ENCODE measurements at places on chromosomes 7 and 10.
A peak's percentile ranks its signal among the peaks of the same experiment; 100 is the strongest.

GRCh38 chr7:786472-787255 lies 45.6 kb upstream of the SUN1 start:
- H3K4me1 ChIP-seq = no peaks in the 10 kb centered on the region
- H3K27ac ChIP-seq = no peak overlapping the region
- H3K27me3 ChIP-seq = no peaks in the 10 kb centered on the region
- H3K4me3 ChIP-seq = no peak overlapping the region

GRCh38 chr10:118904286-118904685 lies 125.2 kb upstream of the NANOS1 start:
- no peaks in the 10 kb centered on the region for H3K36me3 ChIP-seq
- H3K27me3 ChIP-seq = peaks cover 2% of the 10 kb centered on the region
- no peak for DNase-seq
- no peak overlapping the region for H3K27ac ChIP-seq

GRCh38 chr10:109851616-109852474 lies 71.5 kb downstream of the XPNPEP1 start:
- H3K4me3 ChIP-seq = no peak overlapping the region
- no peaks in the 10 kb centered on the region for H3K36me3 ChIP-seq
- DNase-seq = peak; percentile 10
- H3K27me3 ChIP-seq = no peaks in the 10 kb centered on the region
- no peaks in the 10 kb centered on the region for H3K4me1 ChIP-seq

DNA sequence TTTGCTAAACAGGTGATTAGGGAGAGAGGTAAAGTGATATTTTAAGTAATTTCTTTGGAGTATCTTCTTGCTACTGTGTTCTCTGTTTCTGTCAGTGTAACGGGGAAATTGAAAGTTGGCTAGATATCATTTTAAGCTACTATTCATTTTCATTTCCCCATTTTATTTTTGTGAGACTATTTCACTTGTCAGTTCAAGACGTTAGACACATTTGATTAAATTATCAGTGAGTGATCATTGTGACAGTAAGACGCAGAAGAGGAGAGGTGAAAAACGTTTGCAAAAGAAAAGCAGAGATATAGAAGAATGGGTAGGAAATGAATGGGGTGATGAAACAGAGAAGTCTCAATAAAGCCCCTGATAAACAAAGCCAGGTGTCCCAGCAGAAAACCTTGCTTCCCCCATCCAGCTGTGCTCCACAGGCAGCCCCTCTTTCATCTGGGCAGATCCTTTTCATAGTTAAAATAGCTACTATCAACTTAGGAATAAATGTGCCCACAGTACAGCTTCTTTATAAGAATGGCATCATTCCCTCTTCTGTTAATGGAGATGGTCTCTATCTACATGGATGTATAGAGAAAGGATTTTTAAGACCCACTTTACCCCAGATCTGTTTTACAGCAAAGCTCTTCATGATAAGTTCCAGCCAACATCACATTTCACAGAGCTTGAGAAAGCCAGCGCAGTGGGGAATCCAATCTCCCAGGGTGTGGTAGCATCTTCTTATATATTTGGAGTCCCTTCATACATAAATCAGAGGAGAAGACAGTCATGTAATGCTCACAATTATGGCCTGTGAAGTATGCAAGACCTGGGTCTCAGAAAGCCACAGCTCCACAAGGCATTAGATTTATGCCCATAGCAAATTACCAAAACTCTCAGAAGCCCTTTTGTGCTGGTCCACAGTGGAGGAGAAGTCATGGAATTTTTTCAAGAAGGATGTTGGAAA lies 138.1 kb upstream of the ITGB1 start:
- H3K36me3 ChIP-seq = no peaks in the 10 kb centered on the region
- no peaks in the 10 kb centered on the region for H3K27me3 ChIP-seq
- no peak overlapping the region for H3K4me3 ChIP-seq
- no peaks in the 10 kb centered on the region for H3K4me1 ChIP-seq
- DNase-seq = no peak

DNA sequence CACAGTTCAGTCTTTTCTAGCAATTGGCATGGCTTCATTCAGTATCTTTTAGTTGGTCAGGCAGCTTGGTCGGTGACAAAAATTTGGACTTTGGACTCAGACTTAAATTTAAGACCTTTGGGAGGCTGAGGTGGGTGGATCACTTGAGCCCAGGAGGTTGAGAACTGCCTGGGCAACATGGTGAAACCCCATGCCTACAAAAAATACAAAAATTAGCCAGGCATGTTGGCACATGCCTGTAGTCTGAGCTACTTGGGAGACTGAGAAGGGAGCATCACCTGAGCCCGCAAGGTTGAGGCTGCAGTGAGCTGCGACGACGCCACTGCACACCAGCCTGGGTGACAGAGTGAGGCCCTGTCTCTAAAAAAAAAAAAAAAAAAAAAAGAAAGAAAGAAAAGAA lies 19.5 kb upstream of the ITPRID1 start:
- no peak overlapping the region for H3K27ac ChIP-seq
- DNase-seq = no peak
- H3K36me3 ChIP-seq = no peaks in the 10 kb centered on the region
- H3K4me3 ChIP-seq = no peak overlapping the region
- no peaks in the 10 kb centered on the region for H3K27me3 ChIP-seq

DNA sequence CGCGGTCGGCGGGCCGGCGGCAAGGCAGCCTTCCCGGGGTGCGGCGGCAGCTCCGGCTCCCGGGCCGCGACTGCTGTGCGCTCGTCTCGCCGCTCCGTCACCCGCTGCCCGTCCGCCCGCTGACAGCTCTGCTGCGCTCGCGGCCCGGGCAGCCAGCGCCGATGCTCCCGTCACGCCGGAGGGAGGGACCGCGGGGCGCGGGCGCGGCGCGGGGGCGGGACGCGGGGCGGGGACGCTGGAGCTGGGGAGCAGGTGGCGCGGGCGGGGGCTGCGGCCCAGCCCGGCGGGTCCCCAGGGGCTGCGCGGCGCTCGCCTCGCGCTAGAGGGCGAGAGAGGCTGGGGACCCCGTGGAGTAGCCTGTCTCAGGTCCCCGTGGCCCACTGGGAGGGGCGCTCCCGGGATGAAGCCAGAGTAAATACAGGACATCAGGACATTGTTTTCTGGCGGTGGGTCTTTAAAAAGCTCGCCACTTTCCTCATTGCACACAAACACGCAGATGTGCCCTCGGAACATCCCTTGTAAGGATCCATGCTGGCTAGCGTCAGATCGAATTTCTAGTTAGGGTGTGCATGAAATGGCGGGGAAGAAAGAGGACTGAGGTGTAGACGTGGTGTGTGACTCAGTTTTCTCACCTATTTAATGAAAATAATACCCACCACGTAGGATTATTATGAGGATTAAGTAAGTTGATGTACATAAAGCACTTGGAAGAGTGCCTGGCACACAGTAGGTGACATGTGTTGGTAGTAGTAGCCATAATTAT lies at the start of gene ELAPOR2:
TSS of gene ELAPOR2 (minus strand) at position 130 of the 763 bp plus-strand sequence. CDS start 141 bp downstream, outside the sequence.
- no peaks in the 10 kb centered on the region for H3K27me3 ChIP-seq
- peak within 1 kb of the TSS; percentile 57 for H3K27ac ChIP-seq
- peaks cover 43% of the 10 kb centered on the region for H3K4me1 ChIP-seq
- H3K4me3 ChIP-seq = peak within 1 kb of the TSS; percentile 72
- peak; percentile 83 for DNase-seq

DNA sequence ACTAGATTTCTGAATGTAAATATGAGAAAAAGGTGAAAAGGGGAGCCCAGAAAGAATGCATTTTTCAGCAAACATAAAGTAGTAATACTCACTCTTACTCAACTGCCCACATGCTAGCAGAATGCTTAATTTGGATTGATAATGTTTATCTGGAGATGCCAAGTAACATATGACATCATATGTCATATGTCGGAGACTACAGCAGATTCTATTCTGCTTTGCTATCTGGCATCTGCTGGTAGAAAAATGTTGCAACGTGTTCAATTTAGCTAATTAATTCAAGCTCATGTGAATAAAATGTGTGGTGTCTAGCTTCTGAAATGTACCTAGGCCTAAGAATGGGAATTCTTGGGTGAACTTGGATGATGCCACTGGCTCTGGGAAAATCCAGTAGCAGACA lies 4.5 kb downstream of the BBIP1 start:
- no peak overlapping the region for H3K27ac ChIP-seq
- no peaks in the 10 kb centered on the region for H3K36me3 ChIP-seq
- H3K4me1 ChIP-seq = peaks cover 6% of the 10 kb centered on the region
- H3K4me3 ChIP-seq = no peak overlapping the region
- no peak for DNase-seq
- no peaks in the 10 kb centered on the region for H3K27me3 ChIP-seq

- no peaks in the 10 kb centered on the region for H3K27me3 ChIP-seq
- H3K36me3 ChIP-seq = no peaks in the 10 kb centered on the region
- no peak overlapping the region for H3K27ac ChIP-seq
- H3K4me1 ChIP-seq = no peaks in the 10 kb centered on the region
- no peak for DNase-seq
Observed at GRCh38 chr10:132555648-132556575, 18.3 kb downstream of the INPP5A start.

DNA sequence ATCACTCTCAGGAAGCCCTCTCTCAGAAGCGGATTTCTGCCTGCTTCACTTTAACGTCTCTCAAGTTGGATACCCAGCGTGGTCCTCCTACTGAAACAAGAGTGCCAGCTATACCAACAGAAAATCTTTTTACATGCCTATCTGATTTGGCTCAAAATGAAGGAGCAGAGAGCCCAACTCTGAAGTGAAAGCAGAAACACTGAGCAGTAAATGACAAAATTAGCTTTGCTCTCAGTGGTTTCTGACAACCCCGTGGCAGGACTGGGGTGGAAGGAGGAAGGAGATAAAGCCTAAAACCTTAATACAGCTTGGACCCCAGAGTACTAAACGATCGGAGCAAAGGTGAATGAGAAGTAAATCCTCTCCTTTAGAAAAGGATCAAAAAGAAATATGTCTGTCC lies 25.1 kb upstream of the GPR37 start:
- no peak overlapping the region for H3K4me3 ChIP-seq
- no peak overlapping the region for H3K27ac ChIP-seq
- no peaks in the 10 kb centered on the region for H3K4me1 ChIP-seq
- DNase-seq = no peak
- peaks cover 4% of the 10 kb centered on the region for H3K27me3 ChIP-seq
- no peaks in the 10 kb centered on the region for H3K36me3 ChIP-seq

GRCh38 chr10:31816318-31816717 lies 112.3 kb downstream of the ARHGAP12 start:
- no peaks in the 10 kb centered on the region for H3K27me3 ChIP-seq
- no peak overlapping the region for H3K27ac ChIP-seq
- no peak for DNase-seq

- no peaks in the 10 kb centered on the region for H3K36me3 ChIP-seq
- no peak overlapping the region for H3K4me3 ChIP-seq
- H3K4me1 ChIP-seq = no peaks in the 10 kb centered on the region
- no peak overlapping the region for H3K27ac ChIP-seq
- H3K27me3 ChIP-seq = no peaks in the 10 kb centered on the region
Observed at GRCh38 chr7:31553661-31554081, 39.8 kb downstream of the ITPRID1 start.

DNA sequence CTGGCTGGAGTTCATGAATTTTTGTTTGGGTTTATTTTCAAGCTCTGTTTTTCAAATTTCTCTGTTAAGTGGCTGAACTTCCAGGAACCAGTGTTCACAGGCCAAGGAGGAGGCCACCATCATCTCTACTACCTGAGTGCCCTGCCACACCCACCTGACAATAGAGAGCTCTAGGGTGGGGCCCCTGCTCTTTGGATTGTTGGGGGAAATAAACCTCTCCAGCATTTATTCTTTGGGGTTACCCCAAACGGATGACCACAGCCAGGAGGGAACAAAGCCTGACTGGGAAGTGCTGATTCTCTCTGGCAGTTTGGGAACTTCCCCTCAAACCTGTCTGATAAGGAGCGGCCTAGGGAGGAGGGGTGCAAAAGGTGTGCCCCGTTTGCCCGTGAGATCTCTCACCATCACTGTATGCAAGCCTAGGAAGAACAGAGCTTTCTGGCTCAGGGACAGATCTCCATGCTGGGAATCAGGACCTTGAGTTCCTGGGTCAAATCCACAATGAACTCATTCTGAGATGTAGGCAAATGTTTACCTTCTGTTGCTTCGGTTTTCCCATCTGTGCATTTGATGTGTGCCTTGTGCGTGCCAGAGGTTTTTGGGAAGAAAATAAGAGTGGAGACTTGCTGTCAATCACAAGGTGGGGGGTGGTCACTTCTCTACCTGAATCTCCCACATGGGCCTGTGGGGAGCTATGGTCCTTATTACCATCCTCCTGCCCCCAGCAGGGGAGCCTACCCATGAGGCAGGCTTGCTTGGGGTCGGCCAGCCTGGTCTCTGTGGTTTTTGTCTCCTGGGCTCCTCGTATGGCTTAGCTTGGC lies 27.7 kb upstream of the PDCD4 start:
- no peak for DNase-seq
- H3K27ac ChIP-seq = no peak overlapping the region
- no peaks in the 10 kb centered on the region for H3K36me3 ChIP-seq
- no peaks in the 10 kb centered on the region for H3K27me3 ChIP-seq
- no peak overlapping the region for H3K4me3 ChIP-seq
- H3K4me1 ChIP-seq = no peaks in the 10 kb centered on the region

DNA sequence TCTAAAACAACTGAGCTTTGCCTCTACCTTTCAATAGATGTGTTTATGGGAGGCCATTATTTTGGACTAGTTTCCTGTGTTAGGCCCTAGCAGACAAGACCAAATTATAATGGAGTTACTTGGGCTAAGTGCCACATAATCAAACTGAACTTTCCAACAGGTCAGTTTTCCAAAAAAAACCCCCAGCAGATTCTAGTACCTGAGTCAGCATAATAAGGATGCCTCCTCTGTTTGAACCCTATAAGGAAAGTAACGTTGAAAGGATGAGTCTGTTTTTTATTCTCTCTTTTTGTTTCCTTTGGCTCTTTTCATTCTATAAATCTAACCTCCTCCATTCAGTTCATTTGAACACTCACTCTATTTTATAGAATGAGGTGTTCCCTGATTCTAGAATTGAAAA lies 148.1 kb upstream of the FAM3C start:
- H3K27ac ChIP-seq = peak overlapping the region; percentile 82
- H3K4me1 ChIP-seq = peaks cover 32% of the 10 kb centered on the region
- H3K27me3 ChIP-seq = no peaks in the 10 kb centered on the region
- no peaks in the 10 kb centered on the region for H3K36me3 ChIP-seq
- no peak for DNase-seq

DNA sequence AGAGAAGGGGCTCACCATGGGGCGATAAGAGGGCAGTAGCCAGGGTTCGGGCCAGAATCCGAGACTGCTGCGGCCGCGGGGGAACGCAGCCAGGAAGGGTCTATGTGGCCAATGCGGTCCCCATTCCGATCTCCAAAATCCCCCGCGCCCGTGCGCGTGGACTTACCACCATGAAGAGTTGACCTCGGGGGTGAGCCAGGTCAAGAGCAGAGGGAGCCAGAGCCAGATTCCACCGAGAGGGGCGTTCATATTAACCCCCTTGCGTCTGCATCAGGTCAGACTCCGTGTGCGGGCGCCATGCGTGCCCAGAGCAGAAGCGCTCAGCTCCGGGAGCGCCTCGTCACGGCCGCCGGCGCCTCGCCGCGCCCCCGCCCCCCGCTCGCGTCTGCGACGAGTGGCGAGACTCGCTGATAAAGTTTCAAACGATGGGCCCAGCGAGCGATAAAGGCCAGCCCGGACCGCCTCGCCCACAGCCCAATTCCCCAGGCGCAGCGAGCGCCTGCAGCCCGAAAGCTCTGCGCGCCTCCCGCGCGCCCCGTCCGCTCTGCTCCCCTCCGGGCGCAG lies at the start of gene WNT2:
TSS of gene WNT2 (minus strand) at position 318 of the 564 bp plus-strand sequence. CDS start at position 249, 69 bp downstream.
- peaks cover 45% of the 10 kb centered on the region for H3K27me3 ChIP-seq
- peaks cover 15% of the 10 kb centered on the region for H3K4me1 ChIP-seq
- no peak within 1 kb of the TSS for H3K27ac ChIP-seq

All from endothelial cell of umbilical vein (primary cell).